ENCODE measurements at places on chromosomes 5 and 9.

- no peak for DNase-seq
Measured at GRCh38 chr5:42641336-42642005, 115.1 kb upstream of the CCDC152 start.

GRCh38 chr5:81854485-81854884 lies 103.6 kb upstream of the SSBP2 start:
- no peak for DNase-seq

- no peak for DNase-seq
Measured at GRCh38 chr5:126615286-126615685, 14.5 kb downstream of the PHAX start.

DNA sequence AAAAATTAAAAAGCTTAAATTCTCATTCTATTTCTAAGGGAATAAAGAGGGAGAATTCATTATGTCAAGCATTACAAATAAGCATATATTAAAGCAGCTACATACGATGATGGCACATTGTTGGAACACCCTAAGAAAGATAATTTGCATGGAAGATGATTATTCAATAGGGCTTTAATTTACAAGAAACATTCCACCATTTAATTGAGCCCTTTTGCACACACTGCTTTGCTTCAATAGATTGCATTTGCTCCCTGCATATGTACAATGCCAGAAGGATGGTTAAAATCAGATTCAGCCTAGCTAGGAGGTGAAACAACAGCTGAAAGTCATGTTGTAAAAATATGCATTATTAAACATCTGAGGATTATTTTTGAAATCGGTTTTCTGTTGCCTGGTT lies 21.8 kb downstream of the KIAA1958 start:
- DNase-seq, result no peak

- DNase-seq, result no peak
Measured at GRCh38 chr5:95895771-95896170, 65.9 kb downstream of the ELL2 start.

DNA sequence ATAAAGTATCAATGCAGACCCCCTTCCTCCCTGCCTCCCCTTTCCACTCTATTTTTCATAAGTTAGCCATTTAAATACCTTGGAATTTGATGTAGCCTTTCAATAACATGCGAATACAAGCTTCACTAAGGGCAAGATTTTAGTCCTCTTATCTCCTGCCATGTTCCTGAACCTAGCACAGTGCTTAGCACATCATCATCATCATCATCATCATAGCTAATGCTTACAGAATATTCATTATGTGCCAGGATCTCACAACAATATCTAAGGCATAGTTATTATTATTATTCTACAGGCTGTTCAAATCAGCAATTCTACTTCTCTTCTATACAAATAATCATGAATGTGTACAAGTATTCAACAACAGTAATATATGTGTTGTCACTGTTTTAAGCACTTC lies 20.4 kb downstream of the KLHL3 start:
- no peak for DNase-seq

DNA sequence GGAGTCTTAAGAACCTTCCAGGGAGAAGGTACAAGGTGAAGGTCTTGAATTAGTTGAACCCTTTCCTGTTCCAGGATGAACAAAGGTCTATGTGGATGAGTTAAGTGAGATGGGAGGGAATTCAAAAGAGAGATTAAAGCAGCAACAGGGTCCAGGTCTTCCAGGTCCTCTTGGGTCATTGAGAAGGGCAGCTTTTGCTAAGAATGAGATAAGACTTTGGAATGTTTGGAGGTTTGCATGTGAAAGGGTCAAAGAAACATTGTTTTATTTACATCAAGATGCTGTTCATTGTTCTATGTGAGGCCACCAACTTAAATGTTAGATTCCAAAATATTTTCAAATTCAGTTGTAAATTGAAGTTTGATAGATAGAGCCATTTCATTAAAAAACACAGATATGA lies 463.9 kb downstream of the ANXA1 start:
- no peak for DNase-seq

- DNase-seq, result no peak
Measured at GRCh38 chr9:128082151-128082550, 14.1 kb downstream of the SLC25A25 start.

- peak; percentile 11 for DNase-seq
Measured at GRCh38 chr5:50711280-50711679, 44.8 kb downstream of the PARP8 start.

DNA sequence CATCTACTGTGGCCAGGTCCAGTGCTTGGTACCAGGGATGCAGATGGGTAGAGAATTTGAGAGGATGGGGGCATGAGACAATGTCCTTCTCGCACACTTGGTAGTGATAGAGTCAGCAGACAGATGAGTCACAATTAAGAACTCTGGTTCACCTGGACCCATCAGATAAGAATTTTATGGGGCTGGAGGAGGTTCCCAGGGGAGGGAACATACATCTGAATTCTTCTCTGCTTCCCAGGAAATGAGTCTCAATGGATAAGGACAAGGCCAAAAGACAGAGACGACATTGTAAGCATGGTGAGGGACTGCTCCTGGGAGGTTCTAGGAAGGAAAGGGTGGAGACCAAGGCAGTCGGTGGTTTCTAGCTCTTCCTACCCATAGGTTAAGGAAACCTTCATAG lies 5.3 kb downstream of the SLC4A9 start:
- no peak for DNase-seq

DNA sequence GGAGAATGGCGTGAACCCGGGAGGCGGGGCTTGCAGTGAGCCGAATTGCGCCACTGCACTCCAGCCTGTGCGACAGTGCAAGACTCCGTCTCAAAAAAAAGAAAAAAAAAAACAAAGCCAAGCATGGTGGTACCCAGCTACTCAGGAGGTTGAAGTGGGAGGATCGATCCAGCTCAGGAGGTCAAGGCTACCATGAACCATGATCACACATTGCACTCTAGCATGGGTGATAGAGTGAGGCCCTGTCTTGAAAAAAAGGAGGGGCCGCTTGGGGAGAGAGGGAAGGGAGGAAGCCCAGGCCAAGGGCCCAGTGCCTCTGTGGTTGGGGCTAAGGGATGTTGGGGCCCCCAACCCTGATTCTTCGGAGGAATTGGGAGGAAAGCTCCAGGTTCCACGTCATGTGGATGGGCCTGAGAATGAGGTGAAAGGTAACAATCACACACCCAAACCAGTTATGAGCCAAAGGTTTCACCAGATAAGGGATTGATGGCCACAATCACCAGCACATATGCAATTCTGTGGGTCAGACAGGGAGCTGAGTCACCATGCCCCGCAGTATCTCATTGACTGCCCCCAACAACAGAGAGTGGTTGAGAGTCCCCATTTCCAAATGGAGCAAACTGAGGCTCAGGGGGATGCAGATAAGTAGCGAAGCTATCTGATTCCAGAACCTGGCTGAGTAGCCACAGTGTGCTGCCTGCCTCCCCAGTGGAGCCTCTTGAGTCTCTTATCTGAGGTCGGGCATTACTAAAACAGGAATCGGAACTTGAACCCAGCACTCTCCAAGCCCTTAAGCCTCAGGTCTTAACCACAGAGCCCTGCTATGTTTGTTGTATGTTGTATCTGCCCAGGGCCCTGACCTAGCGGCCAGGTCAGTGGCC lies 20.5 kb downstream of the SWI5 start:
- DNase-seq, result no peak

- no peak for DNase-seq
Measured at GRCh38 chr9:99026956-99027298, 78.0 kb upstream of the TGFBR1 start.

DNA sequence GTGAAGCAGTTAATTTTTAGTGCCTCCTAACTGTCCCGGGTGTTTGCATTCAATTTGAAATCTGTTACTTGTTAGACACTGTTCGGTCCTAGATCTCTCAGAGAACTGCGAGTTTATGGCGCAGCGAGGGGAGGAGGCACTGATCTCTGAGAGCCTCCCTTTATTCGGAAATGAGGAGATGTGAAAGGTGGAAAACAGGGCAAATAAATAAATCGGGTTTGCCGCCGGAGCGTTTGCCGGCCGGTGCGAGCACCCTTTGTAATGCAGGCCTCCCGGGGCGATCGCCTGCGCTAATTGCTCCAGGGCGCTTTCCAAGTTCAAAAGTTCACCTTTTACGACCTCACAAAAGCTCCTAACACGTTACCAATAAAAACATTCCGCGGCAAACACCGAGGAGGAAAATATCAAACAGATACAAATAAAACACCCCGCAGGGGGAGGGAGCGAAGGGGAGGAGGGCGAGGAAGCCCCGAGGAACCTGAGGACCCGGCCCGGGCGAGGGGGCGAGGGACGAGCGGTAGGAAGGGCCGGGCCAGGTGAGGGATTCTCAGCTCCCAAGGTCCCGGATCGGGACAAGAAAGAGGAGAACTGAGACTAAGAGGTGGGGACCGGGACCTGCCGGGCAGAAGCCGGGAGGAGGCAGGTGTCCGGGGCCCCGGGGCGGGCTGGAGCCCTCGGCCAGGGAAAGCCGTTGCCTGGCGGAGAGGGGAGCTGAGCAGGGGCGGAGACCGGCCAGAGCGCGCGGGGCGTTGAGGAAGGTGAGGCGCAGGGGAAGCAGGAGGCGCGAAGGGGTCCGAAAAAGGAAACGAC lies 1.4 kb downstream of the NR6A1 start:
- no peak for DNase-seq

GRCh38 chr5:38725371-38725865 lies 120.4 kb upstream of the OSMR start:
- no peak for DNase-seq

DNA sequence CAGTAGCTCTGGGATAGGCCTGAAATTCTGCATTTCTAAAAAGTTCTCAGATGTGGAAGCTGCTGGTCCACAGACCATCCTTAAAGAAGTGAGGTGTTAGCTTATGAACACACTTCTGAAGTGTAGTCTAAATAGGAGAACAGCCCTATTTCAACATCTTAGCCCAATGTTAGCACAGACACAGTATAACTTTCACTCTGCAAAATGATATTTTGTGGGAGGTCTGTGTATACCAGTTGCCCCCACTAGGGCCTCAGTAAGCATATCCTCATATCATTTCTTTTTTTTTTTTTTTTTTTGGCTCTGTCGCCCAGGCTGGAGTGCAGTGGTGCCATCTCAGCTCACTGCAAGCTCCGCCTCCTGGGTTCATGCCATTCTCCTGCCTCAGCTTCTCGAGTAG lies 7.5 kb upstream of the HABP4 start:
- DNase-seq, result no peak

- no peak for DNase-seq
Measured at GRCh38 chr5:35540002-35540401, 77.7 kb upstream of the SPEF2 start.

- DNase-seq, result no peak
Measured at GRCh38 chr9:86287013-86287412, 4.7 kb upstream of the ISCA1 start.

GRCh38 chr5:107570181-107570580 lies 100.6 kb downstream of the EFNA5 start:
- DNase-seq, result no peak

DNA sequence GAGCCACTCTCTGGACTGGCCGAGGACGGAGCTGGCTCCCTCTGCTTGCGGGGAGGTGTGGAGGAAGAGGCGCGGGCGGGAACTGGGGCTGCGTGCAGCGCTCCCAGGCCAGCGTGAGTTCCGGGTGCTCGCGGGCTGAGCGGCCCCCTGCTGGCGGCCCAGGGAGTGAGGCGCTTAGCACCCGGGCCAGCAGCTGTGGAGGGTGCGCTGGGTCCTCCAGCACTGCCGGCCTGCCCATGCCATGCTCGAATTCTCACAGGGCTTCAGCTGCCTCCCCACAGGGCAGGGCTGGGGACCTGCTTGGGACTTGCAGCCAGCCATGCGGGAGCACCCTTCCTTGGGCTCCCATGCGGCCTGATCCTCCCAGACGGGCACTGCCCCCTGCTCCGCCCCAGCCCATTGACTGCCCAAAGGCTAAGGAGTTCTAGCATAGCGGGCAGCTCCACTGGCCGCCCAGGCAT lies 416.9 kb downstream of the MRPS30 start:
- DNase-seq, result no peak

- DNase-seq, result no peak
Measured at GRCh38 chr9:114655689-114656088, 1.9 kb downstream of the TEX53 start.

DNA sequence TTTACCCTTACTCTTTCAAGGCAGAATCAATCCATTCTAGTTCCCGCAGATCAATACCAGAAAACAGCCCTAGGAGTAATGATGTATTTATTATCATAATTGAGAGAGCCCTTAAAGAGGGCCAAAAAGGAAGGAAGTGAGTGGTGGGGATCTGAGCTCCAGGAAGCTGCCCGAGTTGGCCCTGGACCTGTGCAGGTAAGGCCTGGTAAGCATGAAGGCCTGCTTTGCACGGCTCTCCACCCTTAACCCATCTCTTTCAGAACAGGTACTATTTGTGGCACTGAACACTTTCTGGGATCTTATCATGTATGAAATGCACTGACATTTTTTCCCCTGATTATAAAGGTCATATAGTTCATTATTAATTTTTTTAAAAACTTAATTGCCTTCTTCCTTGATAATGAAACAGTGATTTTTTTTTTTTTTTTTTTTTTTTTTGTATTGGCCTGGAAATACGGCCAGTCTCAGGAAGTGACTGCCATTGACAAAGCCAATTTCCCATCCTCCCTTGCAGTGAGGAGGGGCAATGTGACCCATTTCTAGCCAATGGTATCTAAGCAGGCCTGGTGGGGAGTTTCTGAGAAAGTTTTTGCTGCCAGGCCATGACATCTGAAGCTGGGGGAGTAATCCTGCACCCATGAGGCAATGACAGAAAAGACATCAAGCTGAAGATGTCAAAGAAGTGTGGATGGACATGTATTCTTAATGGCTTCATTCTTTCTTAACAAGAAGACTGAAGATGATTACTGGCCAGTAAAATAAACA lies 6.3 kb upstream of the MVB12B start:
- no peak for DNase-seq

- no peak for DNase-seq
Measured at GRCh38 chr5:91257301-91257700, 125.8 kb downstream of the ARRDC3 start.

DNA sequence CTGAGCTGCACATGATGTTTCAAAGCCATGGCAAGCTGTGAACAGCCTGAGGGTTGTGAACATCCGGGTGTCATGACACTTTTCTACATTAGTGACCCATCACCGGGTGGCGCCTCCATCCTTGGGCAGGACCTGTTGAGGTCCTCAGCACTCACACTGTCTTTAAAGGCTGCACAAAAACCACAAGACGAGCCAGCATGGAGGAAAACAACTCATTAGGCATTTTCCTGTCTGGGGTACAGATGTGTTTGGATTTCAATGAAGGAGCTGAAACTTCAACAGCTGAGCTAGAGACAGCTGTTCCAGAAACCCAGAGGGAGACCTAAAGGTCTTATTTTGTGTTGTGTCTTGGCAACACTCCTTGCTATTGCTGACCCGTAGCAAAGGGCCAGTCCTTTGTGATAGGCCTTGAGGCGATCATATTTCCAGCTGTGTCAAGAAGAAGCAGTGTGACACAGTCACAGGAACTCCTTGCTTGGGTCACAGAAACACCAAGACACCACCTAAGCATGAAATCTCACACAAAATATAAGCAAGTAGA lies 151.8 kb upstream of the VLDLR start:
- peak; percentile 23 for DNase-seq

- peak; percentile 59 for DNase-seq
Measured at GRCh38 chr5:56412601-56413379, 179.7 kb upstream of the ANKRD55 start.

GRCh38 chr9:33024966-33025571 lies at the start of gene DNAJA1:
Gene DNAJA1, plus strand, starts transcription at chr9:33025273. Its CDS starts 1,212 bp downstream, at chr9:33026485.
- peak; percentile 96 for DNase-seq
